ENCODE measurements at places on chromosomes 2 and 18. TPM values are rescaled to one million over a fixed set of nuclear protein-coding genes. Genes with fewer than 3 reads are reported as not detected.
A peak's percentile ranks its signal among the peaks of the same experiment; 100 is the strongest.

GRCh38 chr18:36728345-36728744 lies 100.5 kb downstream of the TPGS2 start:
- no peaks in the 10 kb centered on the region for H3K27me3 ChIP-seq
- DNase-seq, result no peak
- peaks cover 11% of the 10 kb centered on the region for H3K4me1 ChIP-seq
- peaks cover 11% of the 10 kb centered on the region for H3K36me3 ChIP-seq
- no peak overlapping the region for H3K27ac ChIP-seq

DNA sequence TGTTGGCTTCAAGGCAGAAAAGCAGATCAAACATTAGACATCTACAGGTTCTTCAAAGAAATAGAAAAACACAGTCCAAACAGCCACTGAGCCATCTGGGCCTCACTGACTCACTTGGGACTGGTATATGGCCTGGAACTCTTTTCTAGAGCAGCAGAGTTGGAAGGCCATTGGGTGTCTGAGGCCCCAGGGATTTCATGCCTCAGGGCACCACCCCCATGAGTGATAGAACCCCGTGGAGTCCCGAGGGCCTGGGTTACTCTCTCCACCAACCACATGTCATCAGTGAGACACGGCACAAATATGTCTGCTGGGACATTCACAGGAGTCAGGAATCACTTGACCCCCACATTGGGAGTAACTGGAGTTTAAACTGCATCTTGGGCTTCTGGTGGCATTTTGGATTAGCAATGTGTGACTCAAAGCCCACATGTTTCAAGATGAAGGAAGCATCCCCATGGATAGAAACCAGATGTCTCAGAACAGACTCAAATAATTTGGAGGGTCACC lies 44.0 kb downstream of the CAPN13 start:
- H3K36me3 ChIP-seq, result no peaks in the 10 kb centered on the region
- no peak for DNase-seq
- H3K27ac ChIP-seq, result no peak overlapping the region
- H3K4me1 ChIP-seq, result peaks cover 4% of the 10 kb centered on the region
- no peak overlapping the region for H3K4me3 ChIP-seq

SMYD5 gene
- 14.2 TPM for total RNA-seq

- no peak overlapping the region for H3K4me3 ChIP-seq
- peaks cover 10% of the 10 kb centered on the region for H3K36me3 ChIP-seq
- no peak for DNase-seq
- H3K4me1 ChIP-seq, result peaks cover 32% of the 10 kb centered on the region
- no peak overlapping the region for H3K27ac ChIP-seq
- H3K27me3 ChIP-seq, result peaks cover 25% of the 10 kb centered on the region
Observed at GRCh38 chr2:232925821-232926156, 55.7 kb downstream of the SNORC start.

DNA sequence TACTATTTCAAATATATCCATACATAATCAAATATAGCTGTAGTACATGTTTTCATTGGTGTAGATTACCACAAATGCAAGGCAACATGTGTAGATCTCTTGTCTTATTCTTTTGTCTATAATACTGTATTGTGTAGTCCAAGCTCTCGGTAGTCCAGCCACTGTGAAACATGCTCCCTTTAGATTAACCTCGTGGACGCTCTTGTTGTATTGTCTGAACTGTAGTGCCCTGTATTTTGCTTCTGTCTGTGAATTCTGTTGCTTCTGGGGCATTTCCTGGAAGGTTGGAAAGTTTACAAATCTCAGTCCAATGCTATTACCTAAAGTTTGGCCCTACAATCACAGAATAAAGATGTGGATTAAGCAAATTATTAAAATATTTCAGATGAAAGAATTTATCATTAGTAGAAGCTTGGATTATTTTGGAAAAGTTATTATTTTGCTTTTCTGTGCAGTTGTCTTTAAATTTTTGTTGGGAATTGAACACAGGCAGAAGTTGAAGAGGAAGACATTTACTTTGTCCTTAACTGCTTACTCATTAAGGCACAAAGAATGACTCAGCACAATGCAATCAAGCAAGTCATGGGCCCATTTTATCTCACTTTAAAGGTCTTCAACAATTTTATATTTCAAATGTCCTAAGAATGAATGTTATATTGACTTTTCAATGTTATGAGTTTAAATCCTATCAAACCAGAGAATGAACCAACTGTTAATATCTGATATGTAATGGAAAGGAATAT lies 103.4 kb upstream of the CAVIN2 start:
- no peak overlapping the region for H3K27ac ChIP-seq
- H3K4me3 ChIP-seq, result no peak overlapping the region
- DNase-seq, result no peak
- no peaks in the 10 kb centered on the region for H3K27me3 ChIP-seq
- no peaks in the 10 kb centered on the region for H3K4me1 ChIP-seq
- H3K36me3 ChIP-seq, result no peaks in the 10 kb centered on the region

- DNase-seq, result no peak
- no peaks in the 10 kb centered on the region for H3K36me3 ChIP-seq
- peaks cover 13% of the 10 kb centered on the region for H3K4me1 ChIP-seq
- peaks cover 9% of the 10 kb centered on the region for H3K27me3 ChIP-seq
Observed at GRCh38 chr2:173359231-173359630, 4.6 kb downstream of the CDCA7 start.

DNA sequence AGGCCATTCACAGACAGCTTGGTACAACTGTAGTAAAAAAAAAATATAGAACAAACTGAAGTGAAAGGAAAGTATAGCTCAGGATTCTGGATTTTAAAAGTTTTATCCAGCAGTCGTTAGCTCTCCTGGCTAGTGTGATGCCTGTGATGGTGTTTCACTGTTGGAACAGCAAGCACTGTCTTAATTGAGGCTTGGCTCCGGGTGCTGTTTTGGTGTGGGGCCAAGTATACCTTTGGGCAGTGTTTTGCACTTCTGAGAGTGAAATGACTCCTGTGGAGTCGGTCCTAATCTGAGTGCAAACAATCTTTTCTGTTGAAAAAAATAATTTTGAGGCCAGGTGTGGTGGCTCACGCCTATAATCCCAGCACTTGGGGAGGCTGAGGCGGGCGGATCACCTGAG lies 28.7 kb upstream of the RAB1A start:
- no peak overlapping the region for H3K27ac ChIP-seq
- H3K36me3 ChIP-seq, result no peaks in the 10 kb centered on the region
- no peaks in the 10 kb centered on the region for H3K27me3 ChIP-seq
- H3K4me3 ChIP-seq, result no peak overlapping the region

DSG4 gene
- total RNA-seq, result not detected

DNA sequence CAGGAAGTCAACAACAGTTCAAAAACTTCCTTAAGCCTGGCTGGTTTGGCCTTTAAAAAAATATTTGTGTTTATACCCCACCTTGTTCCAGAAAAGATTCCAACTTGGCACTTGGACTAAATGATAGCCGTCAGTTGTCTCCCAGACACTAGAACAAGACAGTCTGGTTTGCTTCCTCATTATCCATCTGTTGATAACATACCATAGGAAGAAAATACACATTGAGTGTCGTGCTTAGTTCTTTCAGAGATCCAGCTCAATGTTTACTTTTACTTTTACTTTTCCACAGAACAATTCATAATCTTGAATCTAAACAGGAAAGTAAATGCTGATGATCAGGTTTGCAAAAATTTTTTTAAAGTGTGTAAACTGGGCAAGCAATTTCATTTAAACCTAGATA lies 2.4 kb upstream of the VPS54 start:
- peaks cover 10% of the 10 kb centered on the region for H3K4me1 ChIP-seq
- H3K27me3 ChIP-seq, result no peaks in the 10 kb centered on the region
- no peak overlapping the region for H3K27ac ChIP-seq
- H3K36me3 ChIP-seq, result no peaks in the 10 kb centered on the region
- H3K4me3 ChIP-seq, result no peak overlapping the region
- no peak for DNase-seq

DNA sequence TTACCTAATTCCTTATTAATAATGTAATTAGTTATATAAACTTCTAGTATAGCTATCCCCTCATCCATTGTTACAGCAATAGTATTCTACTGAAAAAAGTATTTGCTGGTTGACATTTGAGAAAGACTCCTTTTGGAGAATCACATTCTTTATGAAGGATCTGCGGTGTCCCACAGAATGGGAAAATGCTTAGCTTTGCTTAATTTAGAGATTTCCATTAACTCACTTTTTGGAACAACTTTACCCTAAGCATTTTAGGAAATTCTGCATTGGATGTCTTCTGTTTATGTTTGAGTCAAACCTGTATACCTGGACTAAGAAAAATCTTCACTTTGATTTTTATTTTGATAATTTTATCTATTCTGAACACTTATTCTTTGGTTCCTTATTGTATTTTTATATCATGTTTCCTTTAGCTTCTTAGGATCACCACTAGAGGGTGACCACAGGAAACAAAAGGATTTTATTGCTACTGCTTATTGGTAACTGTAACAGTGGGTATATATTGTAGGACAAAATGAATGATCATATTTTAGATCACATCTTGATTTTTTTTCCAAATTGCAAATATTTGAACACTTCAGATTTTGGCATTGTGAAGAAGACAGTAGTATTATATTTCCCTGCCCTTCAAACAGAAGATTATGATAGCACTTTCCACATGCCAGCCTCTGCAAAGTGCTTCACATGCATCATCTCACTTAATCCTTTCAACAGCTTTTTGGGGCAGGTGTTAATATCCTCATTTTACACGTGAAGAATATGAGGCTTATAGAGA lies 79.6 kb downstream of the MIB1 start:
- no peak overlapping the region for H3K4me3 ChIP-seq
- no peak overlapping the region for H3K27ac ChIP-seq
- peak; percentile 70 for DNase-seq

DNA sequence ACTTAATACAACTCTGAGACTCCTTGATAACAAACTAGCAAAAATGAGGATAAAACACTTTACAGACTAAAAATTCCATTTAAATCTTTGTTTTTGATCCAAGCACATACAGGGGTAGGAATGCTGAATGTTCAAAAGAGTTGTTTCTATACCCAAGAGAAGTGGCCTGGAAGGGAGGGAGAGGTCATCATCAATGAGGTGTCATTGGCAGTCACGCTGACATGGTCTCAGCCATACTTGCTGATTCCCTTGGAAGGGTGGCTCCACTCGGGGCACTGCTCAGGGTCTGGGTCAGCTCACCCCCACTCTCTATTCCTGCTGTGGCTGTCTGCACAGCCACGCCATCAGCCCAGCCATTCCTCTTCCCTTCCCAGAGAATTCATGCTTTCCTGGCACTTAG lies 105.2 kb upstream of the PELI1 start:
- H3K27me3 ChIP-seq, result no peaks in the 10 kb centered on the region
- H3K36me3 ChIP-seq, result no peaks in the 10 kb centered on the region
- H3K4me1 ChIP-seq, result no peaks in the 10 kb centered on the region
- H3K27ac ChIP-seq, result no peak overlapping the region

DNA sequence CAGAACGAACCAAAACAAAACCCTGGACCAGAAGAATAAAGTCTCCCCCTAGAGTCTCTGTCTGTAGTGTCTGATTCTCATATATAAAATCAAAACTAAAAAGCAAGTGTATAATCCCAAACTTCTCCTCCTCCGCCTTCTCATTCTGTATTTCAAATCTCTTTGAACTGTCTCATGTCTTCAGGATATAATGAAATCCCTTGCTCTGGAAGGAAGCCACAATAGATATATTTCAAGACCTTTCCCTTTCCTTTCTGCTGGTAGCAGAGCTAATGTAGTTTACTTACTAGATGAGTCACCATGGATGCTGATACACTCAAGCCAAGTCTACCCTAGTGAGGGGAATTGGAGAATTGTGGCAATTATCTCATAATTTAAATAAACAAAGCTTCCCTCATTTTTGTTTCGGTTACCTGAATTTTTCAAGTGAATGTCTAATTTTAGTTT lies 33.5 kb upstream of the CCDC93 start:
- H3K36me3 ChIP-seq, result no peaks in the 10 kb centered on the region
- H3K27me3 ChIP-seq, result no peaks in the 10 kb centered on the region
- DNase-seq, result no peak
- no peaks in the 10 kb centered on the region for H3K4me1 ChIP-seq
- no peak overlapping the region for H3K4me3 ChIP-seq
- H3K27ac ChIP-seq, result no peak overlapping the region

All from spinal cord (tissue), 10 donors.